ENCODE measurements at places on chromosomes 5 and 9.

DNA sequence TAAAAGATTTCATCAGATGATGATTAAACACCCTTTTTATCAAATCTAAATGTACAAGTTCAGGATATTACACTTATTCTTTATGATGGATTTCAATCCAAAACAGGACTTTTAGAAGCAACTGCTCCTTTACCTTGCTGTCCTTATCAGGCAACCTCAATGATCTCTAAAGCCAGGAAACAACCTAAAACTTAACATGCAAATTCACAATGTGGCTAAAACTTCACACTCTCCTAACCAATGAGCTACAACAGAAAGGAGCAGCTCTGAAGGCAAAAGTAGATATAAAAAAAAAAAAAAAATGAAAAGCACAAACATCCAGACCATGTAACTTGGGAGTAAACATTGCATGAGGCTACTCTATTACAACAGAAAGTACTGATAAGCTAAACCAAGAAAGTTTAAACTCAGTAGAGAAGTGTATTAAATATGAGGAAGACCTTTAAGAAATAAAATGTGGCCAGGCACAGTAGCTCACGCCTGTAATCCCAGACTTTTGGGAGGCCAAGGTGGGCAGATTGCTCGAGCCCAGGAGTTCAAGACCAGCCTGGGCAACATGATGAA, 22.9 kb downstream of the SLC25A51 start:
- DNase-seq, result no peak

DNA sequence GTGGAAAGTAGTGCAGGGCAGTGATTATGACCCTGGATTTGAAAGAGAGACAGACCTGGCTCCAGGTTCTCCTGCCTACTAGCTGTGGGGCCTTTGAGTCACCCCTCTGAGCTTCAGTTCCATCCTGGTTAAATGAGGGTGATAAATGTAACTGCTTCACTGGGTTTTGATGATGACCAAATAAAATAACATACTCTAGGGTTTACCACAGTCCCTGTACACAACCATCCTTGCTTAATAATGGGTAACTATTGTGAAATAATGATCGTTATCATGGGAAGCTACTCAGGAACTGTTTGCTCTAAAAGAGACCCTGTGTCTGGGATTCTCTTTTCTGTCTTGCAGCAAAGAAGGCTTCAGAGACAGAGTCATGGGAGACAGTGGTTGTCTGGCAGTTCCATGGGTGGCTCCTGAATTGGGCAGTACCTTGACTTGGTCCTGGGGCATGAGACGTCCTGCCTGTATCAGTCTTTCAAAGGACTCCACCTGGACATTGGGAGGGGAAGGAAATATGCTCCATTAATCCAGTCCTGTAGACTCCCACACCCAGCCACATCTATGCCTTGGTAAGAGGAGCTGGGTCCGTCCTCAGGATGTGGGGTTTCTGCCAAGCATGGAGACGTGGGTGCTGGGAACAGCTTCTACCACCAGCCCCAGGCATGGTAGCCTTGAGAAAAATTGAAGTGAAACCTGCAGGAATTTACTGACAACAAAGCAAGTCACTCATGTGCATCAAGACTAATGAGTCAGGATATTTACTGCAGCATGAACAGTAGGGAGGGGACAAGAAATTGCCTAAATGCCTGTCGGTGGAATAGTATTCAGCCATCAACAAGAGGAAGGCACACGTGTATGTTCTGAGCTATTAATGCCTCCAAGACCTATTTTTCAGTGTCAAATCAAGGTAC, 23.4 kb downstream of the AKNA start:
- no peak for DNase-seq

DNA sequence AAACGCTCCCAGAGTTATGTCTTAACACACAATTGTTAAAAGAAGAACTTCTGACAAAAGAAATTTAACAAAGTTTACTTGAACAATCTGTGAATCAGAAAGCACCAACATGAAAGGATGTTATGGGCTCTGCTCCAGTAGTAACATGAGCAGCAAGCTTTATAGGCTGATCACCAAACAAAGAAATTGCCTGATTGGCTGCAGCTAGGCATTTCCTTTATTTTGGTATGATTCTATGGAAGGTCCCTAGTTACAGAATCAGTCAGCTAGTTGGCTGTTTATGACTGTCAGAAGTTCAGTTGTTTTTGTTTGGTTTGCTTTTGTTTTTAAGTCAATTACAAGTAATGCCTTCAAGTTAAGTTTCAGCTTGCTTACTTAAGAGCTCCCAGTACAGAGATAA, 102.4 kb upstream of the SMC2 start:
- no peak for DNase-seq

DNA sequence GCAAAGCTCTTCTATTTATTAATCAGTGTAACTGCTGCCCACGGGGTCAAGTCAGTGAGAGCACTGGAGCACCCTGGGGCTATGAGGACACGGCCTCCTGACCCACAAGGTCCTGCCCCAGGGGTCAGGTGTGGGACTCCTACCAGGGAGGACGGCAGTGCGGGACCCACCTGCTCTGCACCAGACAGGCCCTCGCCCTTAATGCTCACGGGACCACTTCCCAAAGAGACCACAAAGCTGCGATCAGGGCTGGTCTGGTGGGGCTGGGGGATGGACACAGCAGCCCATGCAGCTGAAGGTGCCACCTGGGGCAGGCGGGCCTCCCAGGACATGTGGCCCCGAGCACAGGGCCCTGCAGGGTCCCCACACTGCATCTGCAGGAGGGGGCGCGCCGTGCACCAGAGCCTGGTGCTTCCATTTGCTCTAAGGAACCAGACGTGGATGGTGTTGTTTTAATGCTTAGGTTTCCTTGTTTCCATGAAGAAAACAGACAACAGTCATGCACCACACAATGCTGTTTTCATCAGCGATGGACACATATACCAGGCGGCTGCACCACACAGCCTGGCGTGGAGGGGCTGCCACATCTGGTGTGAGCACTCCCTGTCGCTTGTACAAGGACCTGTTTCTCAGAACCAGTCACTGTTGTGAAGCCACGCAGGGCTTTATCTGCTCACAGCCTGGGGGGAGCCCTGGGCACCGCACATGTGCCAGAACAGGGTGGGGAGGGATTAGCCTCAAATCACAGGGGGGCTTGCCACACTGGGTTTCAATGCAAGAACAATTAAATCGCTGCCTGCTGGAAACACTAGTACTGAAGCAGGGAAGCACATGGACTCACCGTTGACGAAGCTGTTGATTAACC, 22.6 kb downstream of the CLPTM1L start:
- DNase-seq, result no peak

Measured in sciatic nerve (tissue), 2 donors.